ENCODE measurements at places on chromosomes 3 and 15.

DNA sequence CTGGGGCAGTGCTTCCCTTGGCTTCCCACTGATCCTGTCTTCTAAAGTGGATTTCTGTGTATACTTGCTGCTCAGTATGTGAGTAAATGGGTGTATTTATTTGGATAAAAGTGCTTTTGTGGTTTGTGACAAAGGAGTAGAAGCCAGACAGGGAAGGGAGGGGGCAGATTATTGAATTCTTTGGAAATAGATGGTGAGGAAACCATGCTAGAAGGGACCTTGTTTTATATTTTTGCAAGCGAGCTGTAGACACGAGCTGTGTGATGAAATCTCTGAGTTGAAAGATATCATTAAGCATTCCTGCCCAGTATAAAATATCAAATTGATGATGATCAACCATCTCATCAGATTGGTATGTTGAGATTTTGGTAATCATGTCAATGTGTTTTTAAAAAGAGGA, 68.9 kb downstream of the DUT start:
- DNase-seq = no peak

DNA sequence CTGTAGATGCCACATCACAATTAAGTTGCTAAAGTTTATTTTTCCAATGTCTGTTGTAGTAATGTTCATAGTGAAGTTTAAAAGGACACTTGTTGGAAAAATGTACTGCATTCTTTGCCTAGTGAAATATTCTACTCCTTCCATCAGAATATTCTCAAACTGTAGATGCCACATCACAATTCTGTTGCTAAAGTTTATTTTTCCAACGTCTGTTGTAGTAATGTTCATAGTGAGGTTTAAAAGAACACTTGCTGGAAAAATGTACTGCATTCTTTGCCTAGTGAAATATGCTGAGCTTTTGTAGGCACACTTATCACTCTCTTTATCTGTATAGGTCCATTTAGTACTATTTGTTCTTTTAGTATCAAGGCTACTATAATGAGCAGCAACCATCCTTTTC, 836.1 kb downstream of the NAALADL2 start:
- DNase-seq = no peak

DNA sequence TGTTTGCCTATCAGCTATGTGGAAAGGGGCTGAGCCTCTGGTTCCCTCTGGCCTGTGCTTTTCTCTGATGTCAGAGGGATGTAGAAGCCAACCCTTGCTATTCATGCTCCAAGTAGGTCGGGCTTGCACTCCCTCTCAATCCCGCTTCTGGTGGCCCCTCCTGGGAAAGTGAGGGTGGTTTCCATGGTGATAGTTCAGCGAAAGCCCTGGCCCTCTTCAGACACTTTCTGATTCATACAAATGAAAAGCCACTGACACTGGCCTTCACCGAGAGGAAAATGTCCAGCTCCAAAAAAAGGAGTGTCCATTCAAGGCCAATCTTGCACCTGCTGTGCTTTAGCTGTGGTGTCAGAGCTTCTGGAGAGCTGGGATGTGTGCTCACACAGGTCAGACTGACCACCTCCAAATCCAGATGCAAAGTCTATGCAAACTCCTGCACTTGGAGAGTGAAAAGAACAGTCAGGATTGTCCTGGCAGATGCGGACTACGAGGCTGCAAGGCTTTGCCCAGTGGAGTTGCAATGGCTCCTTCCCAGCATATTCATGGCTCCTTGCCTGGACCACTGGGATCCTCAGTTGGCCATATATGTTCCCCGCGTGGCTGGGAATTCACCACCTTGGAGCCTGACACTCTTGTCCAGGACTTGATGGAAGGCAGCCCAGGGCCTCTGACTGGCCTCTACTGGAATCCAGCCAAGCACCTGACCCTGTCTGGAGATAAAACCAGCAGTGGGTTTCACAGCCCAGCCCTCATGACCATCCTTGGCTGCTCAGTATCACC, 96.6 kb downstream of the CEMIP start:
- no peak for DNase-seq

DNA sequence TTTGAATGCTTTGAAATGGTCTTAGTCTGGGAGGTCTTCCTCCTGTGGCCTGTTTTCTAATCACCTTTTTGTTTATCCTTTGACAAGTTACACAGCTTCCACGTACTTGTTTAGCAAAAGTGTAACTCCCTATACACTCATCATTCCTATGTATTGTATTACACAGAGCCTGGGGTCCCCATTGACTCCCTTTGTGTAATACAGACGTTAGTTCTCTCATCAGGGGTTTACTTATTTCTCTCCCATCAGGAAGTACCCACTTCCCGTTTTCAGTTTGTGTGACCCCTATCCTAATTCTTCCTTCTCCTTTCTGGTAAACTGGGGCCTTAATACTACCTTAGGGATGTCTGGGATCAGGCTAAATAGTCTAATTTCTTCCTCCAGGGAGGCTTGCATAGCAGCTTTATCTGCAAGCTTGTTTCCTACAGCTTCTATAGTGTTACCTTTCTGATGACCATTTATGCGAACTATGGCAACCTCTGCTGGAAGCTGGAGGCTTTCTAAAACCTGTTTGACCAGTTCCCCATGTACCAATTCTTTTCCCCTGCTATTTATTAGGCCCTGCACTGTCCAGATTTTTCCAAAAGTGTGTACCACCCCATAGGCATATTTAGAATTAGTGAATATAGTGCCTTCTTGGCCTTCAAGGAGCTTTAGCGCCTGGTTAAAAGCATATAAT, 22.4 kb downstream of the ARL8B start:
- DNase-seq = no peak

GRCh38 chr3:125000661-125001060, 55.1 kb downstream of the HEG1 start:
- DNase-seq = no peak

DNA sequence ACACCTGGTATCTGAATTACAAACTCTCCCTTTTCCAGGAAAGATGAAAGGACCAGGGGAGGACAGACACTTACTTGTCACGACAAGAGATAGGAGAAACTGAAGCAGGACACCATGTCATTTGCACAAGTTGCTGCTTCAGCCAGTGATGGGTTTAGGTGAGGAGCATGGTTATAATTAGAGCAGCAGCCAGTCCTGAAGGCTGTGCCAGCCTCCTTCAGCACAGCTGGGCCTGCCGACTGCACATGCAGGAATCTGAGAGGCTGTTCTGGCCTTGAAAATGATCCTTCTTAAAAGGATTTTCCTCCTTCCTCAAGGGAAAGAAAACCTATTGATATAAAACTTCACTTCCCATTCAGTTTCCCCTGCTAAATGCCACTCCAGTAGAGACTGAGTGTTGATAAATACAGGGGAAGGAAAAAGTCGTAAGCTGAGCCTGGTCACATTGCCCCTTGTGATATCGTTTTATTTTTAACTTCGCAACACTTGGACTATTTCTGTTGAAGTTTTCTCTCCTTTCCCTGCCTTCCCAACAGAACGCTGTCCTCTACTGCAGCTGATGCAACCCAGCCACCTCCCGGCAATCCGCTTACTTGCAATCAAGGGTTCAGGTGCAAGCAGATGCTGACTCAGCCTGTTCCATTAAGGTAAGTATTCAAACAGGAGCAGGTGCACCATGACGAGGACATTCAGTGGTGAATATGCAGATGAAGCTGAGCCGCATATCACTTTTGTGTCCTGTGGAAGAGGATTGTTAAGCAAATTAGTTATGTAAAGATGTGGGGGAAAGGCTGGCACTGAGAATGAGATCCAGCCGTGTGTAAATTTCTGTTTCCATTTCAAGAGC, at the start of gene FBXO40:
Gene FBXO40 (plus strand): TSS at position 524 of the 847 bp plus-strand sequence. CDS start 27,197 bp downstream, outside the sequence.
- no peak for DNase-seq

DNA sequence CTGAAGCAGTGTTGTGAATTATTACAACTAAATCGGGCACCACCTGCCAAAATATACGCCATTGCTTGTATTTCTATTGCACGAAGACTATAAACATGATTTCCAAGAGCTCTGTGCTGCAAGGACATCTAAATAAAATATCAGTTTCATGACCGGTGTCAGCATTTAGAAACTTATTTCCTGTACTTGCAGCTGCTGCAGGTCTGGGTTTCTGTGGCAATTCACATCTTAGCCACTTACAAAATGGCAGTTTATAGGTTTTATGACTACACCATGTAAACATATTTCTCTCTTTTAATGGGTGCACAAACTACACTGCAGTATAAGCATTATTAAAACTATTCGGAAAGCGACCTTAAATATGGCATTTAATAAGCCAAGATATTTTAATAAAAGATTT, 359.4 kb downstream of the VPS13C start:
- no peak for DNase-seq

DNA sequence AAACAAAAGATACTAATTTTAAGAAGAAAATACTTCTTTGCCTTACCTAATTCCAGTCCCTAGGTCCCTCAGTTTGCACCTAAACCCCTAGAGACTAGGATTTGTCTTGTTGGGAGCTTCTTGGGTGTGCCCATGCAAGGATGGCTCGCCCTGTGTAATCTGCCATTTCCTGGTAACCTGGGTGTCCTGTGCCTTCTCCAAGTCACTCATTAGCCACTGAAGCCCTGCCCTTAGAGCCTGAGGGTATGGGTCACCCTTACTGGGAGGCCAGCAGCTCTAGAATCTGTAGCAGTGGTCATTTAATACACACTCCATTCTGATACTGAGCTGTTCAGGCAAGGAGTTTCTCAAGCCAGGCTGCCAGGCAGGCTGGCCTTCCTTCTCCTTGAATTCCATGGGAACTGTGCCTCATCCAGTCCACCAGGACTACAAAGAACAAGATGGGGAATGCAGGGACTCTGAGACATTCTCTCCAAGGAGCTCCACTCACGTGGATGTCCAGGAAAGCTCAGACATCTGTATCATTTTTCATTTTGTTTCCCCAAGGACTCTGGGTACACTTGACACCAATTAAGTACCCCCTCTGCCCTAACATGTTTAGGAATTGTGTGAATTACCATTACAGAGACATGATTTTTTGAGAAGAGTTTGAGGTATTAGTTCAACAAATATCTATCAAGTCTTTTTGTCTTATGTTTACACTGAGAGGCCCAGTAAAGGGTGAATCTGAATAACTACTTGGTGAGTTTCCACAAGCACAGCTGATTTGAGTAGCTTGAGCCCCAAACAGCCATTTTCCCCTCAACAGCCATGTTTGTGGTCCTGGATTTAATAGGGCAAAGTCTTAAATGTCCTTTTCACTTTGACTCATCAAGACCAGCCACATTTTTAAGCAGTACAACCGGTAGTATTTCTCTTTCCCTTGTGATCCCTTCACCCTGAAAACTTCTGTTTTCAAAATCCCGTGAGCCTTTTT, 52.6 kb downstream of the ARNT2 start:
- no peak for DNase-seq

DNA sequence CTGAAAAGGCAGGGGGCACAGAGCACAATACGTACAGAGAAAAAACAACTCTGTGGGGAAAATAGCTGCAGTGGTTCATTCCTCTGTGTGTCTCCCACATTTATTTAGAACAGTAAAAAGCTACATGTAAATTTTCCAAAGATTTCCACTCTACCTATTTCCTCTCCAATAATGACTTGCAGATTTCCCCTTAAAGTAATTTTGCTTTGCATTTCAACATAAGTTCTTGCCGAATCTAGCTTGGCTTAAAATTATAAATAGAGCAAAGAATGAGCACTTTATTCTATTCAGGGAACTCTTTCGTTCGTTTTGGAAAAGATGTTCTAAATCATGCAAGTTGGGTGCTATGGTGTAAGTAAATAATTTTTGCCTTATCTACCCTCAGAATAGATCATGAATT, 58.2 kb upstream of the NR2E3 start:
- DNase-seq = no peak

DNA sequence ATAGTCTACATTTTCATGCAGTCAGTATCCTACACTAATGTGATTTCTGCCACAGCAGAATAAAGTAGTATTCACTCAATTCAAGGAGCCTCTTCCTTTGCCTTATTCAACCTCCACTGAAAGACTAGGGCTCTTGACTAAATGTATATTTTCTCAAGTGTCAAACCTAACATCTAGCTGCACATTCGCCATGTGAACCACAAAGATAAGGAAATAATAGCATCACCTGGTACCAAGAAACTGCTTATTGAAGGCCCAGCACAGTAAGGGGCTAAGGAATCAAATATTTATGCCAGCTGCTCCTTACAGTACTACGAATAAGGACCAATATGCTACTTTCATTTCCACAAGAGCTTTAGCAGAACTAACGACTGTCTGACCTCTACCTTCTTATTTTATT, 1.3 kb downstream of the SRP14 start:
- no peak for DNase-seq

DNA sequence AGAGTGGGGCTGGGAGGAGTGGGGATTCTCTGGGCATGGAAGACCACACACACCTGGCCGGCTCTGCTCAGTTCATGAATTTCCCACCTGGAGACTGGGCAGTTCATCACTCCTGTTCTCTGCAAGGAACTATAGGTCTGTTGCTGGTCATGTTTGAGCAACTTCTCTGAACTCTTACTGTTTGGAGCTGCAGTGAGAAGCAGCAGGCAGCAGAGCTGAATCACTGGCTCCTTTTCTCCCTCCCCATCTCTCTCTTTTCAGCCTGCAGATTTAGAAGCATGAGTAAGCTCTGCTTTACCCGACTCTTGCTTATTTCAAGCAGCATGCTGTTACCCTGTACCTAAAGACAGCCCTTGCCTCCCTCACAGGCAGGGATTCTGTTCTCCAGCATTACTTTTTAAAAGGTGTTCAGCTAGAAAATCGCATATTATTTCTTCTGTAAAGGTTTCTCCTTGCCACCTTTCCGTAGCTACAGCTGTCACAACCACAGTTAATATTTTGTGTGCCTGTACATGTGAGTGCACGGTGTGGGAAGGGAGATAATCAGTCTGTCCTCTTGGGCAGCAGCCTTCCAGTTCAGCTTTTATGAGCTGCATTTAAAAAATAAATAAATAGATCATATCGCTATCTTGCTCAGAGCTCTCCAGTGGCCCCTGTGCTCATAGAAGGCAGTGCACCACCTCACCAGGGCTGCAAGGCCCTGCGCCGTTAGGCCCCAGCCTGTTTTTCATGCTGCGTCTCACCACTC, 131.6 kb downstream of the CHCHD6 start:
- no peak for DNase-seq

DNA sequence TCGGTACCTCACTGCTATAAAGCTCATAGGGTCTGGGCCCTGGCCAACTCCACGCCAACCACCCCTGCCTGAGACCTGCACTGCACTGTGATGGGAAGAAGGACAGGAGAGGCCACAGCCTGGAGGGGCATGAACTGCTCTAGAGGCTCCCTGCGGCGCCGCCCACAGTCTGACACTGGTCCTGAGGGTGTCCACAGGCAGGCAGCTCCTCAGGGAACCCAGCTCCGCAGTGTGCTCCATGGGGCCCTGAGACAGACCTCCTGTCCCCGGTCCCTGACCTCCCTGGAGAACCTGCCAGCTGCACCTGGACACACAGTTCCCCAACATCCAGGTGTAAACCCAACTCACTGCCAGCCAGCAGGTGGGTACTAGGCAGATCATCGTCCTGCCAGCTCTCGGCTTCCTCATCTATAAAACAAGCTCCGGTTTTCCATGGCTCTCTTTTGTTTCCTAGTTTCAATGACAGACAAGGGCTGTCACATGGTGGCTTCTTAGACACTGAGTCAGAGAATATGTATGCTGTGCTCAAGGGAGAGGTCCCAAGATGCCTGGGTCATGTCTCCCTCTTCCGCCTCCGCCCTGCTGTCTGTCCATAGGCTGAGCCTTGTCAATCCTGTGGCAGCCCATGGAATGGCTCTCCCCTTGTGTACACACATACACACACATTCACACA, 5.1 kb upstream of the HAPLN3 start:
- DNase-seq = no peak
